ENCODE measurements at places on chromosomes 7 and 10.
A peak's percentile ranks its signal among the peaks of the same experiment; 100 is the strongest.

- DNase-seq: no peak
These were observed 63.8 kb downstream of the TASOR2 start for GRCh38 chr10:5748394-5748803.

- no peak for DNase-seq
These were observed 100.6 kb upstream of the GLCCI1 start for GRCh38 chr7:7867846-7868571.

GRCh38 chr10:30093303-30093950 is 34.0 kb upstream of the JCAD start:
- no peak for DNase-seq

GRCh38 chr7:64744680-64745079 is 49.5 kb upstream of the ZNF138 start:
- DNase-seq: no peak

- no peak for DNase-seq
These were observed 19.7 kb upstream of the GOT1 start for GRCh38 chr10:99450156-99450555.

GRCh38 chr10:12902135-12902572 is 99.4 kb downstream of the CCDC3 start:
- peak; percentile 37 for DNase-seq

DNA sequence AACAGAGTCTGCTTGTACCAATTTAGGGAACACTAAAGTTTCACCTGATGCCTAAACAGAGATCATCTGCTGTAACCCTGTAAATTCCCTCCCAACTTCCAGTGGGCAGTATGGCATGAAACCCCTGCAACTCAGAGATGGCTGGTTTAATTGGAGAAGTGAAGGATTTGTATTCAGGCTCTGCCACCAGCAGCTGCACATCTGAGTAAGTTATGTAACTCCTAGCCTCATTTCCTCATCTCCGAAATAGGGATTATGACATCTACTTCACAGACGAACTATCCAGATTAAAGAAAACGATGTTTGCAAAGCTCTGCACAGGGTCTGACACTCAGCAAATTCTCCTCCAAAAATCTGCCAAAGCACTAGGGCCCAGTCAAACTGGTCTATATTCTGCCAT is 493.0 kb downstream of the KCNMA1 start:
- DNase-seq: no peak

GRCh38 chr10:101476383-101476782 is 111.7 kb downstream of the POLL start:
- no peak for DNase-seq

- DNase-seq: no peak
These were observed 21.3 kb downstream of the TSPAN15 start for GRCh38 chr10:69472544-69472943.

Data from COR-L47 (cell line).